ENCODE measurements at places on chromosomes 11 and 22.

GRCh38 chr11:46808799-46809431 lies 37.2 kb downstream of the CKAP5 start:
- DNase-seq, result no peak

GRCh38 chr11:45149483-45150056 lies 3.1 kb downstream of the PRDM11 start:
- no peak for DNase-seq

GRCh38 chr11:76626266-76626665 lies 44.3 kb downstream of the LRRC32 start:
- no peak for DNase-seq

DNA sequence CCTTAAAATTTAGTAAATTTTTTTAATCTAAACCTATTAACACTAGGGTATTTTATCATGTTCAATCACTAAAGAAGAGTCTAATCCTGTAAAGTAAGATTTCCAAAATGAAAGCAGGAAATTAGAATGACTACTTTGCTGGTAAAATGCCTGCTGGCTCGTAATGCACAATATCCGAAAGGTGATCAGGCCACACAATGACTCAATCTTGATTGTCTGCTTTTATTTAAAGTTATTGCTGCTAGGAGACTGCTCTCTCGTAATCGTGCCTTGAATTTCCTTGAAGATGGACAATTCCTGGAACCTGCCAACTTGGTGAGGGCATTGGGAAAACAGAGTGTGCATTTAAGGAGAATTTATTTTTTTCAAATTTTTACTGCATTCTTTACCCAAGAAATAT lies 1786.5 kb upstream of the RAG2 start:
- DNase-seq, result no peak

- no peak for DNase-seq
These were observed 674.2 kb upstream of the KIRREL3 start for GRCh38 chr11:127674754-127675153.

GRCh38 chr11:56331861-56332491 lies 13.9 kb upstream of the OR8K1 start:
- no peak for DNase-seq

GRCh38 chr11:85869781-85870180 lies 14.6 kb downstream of the CCDC83 start:
- no peak for DNase-seq

- no peak for DNase-seq
These were observed 1363.4 kb downstream of the BRD1 start for GRCh38 chr22:48464246-48464645.

- peak; percentile 51 for DNase-seq
These were observed 17.2 kb downstream of the CBX7 start for GRCh38 chr22:39135092-39135896.

DNA sequence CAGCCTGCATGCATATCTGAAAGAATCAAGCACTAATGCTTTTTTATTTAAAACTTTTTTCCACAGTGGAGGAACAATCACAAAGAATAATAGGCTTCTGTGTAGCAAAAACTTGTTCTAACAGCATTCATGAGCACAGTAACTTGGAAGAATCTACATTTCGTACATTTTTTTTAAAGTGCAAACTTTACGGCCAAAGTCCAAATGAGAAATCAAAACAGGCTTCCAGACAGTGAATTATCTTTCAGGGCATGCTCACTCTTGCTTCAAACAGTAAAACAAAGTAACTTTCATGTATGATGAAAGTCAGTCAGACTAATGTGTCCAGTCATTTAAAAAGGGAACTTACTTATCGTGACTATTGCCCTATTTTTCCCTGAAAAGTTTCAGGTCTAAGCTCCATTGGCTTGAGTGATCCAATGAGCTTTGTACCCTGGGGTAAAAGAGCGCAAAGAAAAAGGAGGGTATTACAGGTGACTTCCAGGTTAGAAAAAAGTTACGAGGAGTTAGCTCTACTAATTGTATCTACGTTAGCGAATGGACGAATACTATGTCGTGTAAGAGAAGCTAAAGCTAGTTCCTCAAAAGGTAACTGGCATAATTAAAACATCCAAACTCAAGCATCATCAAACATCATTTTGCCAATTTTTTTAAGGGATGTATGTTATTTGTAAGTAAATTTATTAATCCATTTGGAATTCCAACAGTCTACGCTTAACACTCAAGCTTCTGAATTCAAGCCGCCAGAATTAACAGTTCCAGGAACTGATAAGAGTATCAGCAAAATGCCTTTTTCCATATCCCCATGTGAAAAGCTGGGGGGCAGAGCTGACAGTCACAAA lies 1.7 kb downstream of the PICALM start:
- no peak for DNase-seq

DNA sequence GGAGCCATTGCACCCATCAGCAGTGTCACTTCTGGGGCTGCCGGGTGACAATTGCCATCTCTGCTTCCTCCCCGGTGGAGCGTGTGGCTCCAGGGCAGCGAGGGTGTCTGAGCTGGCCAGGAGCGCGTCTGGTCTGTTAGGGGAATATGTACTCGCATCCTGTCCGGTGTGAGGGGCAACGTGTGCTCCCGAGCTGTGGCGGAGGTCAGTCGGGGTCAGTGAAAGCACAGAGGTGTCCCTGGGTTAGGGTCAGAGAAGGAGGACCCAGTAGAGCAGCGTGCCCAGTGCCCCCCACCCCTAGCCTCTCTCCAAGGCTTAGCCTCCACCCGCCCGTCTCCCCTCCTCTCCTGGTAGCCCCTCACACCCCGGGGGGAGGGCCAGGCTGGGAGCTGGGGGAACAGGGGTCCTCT lies 1.5 kb downstream of the CLCF1 start:
- DNase-seq, result no peak

DNA sequence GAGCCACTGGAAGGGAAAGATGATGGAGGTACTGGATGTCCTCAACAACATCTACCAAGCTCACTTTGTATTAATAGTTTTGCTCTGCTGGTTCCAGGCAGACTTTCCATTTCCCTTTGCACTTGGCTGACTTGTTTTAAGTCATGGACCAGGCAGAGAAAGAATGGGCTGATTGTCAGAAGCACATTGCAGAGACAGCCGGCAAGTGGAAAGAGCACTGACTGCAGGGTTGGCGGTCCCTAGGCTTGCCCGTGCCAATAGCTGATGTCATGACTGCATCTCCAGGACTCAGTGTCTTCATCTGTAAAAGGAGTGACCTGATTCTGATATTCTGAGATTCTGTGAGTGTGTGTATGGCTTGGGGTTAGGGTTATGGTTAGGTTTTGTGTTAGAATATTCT lies 20.9 kb upstream of the NNMT start:
- no peak for DNase-seq

DNA sequence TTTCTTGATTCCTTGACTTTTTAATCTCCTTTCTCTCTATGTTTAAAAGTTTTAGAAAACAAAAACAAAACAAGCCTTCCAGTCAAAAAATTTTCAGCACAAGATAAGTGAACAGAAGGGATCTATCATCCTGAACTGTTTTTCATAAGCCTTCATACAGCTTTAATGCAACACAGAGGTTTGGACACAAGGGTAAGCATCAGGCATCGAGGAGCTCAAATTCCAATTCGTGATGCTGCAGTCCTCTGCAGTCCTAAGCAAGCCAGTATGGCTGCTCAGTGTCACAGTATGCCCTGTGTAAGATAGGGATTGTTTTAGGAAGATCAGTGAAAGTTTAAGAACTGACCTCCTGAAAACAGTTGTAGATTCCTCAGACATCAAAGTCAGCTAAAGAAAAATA lies 740.9 kb downstream of the NTM start:
- no peak for DNase-seq

GRCh38 chr11:120248551-120249278 lies 8.8 kb downstream of the POU2F3 start:
- no peak for DNase-seq

- DNase-seq, result no peak
These were observed 44.2 kb upstream of the MICAL2 start for GRCh38 chr11:12066056-12066798.

- no peak for DNase-seq
These were observed 16.8 kb downstream of the EED start for GRCh38 chr11:86261328-86261727.

GRCh38 chr11:101863361-101863760 lies 51.4 kb upstream of the CEP126 start:
- no peak for DNase-seq

DNA sequence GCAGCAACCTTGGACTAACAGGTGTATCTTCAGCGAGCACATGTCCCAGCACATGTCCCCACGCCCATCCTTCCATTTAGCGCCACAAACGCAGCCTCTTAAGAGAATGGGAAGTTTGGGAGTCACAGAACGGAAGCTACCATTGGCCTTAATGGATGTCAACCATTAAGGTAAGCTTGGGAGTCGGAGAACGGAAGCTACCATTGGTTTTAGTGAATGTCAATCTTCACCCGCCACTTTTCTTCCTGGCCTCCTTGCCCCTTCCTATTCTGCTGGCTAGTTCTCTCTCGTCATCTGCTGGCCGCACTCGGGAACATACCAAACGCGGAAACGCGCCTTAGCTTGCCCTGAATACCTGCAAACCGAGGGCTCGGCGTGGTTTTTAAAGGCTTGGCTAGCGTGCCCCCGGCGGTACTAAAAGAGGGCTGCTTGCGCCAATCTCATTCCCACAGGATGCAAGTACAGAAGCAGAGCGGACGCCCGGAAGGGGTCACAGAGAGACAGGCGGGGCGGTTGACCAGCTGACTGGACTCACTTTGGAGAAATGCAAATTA lies 24.3 kb downstream of the GLYATL1 start:
- no peak for DNase-seq

DNA sequence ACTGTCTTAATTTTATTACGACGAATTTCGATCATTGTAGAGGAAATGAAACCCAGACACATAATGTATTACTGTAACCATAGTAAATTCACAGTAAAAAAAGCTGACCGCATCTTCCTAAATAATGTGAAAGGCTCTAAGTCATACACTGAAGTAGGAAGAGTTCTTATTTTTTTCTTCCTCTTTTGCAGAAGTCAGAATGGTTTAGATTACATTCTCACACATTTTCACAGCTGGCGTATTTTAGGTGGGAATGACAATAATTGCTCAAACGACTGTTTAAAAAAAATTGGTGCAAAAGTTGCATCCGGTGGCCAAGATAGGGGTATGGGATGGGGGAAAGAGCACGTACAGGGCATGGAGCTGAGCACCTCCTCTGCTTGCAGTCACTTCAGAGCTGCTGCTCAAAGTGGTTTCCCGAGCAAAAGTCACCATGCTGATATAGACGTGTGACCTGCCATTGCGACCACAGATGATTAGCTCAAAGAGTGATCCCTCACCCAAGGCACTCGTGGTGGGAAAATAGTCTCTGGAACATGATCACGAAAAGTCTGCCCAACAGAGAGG lies 35.3 kb downstream of the MMP13 start:
- DNase-seq, result no peak

GRCh38 chr11:67464411-67465188 lies 4.5 kb downstream of the TMEM134 start:
- DNase-seq, result peak; percentile 93

GRCh38 chr11:70810133-70810532 lies 411.8 kb downstream of the CTTN start:
- no peak for DNase-seq

- no peak for DNase-seq
These were observed 2.5 kb upstream of the CXCR5 start for GRCh38 chr11:118881228-118881627.

GRCh38 chr11:1824221-1825038 lies 10.4 kb upstream of the SYT8 start:
- no peak for DNase-seq

DNA sequence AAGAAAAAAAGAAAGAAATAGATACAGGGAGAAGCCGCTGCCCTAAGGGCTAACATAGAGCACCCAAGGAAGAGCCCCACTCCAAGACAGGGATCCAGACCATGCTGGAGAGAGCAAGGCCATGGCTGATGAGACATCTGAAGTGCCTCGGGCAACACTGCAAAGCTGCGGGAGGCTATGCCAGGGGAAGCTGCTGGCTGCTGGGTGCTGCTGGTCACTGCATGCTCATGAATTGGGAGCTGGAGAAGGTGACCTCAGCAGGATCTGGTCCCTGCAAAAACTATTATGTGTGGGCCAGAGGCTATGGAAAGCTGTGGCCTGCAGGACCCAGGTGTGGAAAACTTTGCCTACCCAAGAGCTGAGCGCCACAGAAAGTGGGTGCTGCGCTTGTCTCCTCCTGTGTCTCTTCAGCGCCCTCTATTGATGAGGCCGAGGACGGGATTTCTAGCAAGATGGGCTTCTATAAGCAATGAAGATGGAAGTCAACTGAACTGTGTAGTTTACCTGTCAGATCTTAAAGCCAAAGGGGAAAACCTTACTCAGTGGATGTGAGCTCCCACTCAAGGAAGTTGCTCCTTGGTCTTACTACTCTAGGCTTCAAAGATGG lies 17.3 kb upstream of the SLC29A2 start:
- DNase-seq, result peak; percentile 76

DNA sequence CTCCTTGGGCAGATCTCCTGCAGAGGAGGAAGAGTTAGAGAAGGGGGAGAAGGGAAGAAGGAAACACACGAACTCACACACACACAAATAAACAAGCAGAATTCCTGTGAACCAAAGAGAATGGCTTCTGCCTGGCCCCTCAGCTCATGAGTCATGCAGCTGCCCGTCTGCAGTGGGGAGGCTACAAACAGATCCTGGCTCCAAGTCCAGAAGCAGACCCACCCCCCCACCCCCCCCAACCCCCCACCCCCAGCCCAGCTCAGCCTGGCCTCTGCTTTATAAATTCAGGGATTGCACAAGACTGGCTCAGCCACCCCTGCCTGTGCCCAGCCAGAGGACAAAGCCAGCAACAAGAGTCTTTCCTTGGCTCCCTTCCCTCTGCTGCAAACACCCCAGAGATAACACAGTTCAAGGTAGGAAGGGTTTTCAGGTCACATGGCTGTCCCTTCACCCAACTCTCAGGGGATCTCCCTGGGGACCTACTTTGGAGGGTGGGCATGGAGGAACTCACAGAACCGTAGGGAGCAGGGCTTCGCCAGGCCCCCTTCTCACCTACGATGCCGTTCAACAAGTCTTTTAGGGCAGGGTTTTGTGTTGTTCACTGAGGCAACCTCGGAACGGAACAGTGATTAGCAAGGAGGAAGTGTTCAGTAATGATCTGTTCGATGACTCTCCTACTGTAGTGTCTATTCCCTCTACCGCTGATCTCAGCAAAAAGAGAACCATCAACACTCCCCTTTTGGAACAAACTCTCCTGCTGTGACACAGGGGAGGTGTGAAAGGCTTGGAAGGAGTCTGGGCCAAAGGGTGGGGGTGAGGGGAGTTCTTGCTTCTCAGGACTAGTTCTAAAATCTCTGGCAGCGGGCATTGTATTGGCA lies 35.5 kb downstream of the RPL27A start:
- DNase-seq, result no peak

DNA sequence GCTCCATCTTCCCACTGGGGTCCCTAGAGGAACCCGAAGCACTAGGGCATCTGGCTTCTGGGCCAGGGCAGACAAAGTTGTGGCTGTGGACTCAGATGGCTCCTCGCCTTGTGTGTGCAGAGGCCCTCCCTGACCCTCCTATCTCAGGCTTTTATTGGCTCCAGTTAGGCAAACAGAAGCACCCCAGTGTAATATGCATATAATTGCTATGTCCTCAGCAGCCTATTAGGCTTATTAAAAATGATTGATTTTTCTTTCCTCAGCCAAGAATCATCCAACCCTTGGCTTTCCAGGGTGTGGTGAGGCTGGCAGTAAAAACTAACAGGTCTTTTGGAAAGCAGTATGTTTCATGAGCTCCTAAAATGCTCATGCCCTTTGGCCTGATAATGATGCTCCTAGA lies 22.3 kb downstream of the UPB1 start:
- DNase-seq, result no peak

All from stimulated activated CD4-positive, alpha-beta T cell treated with anti-CD3 and anti-CD28 coated beads, Interleukin-4, amount 100 ng/mL, for 24 hours (primary cell).